ENCODE measurements at places on chromosomes 1 and 21.
A peak's percentile ranks its signal among the peaks of the same experiment; 100 is the strongest.

- no peak for DNase-seq
Measured at GRCh38 chr1:12177156-12177998, 10.6 kb downstream of the TNFRSF1B start.

- DNase-seq, result no peak
Measured at GRCh38 chr1:17617787-17618557, 78.5 kb downstream of the ARHGEF10L start.

GRCh38 chr21:45467221-45467779 is 62.3 kb downstream of the COL18A1 start:
- no peak for DNase-seq

- DNase-seq, result no peak
Measured at GRCh38 chr1:79692519-79692918, 686.0 kb upstream of the ADGRL4 start.

GRCh38 chr1:59682396-59683080 is 132.2 kb upstream of the HOOK1 start:
- DNase-seq, result no peak

DNA sequence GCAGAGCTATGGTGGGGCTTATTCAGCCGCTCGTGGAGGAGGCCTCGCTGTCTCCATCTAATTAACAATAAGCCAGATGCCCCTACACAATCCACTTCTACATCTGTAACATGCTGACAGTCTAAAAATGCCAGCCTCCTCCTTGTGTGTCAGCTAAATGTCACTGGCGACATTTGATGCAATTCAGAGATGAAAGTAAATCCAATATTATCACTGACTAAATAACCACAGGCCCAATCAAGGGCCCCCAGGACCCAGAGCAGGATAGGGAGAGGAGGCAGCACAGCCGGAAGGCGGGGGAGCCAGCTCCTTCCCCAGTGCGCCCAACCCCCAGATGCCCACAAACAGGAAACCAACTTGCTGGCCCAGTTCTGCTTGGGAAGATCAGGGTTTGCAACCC is 76.6 kb downstream of the DMRTA2 start:
- DNase-seq, result no peak

DNA sequence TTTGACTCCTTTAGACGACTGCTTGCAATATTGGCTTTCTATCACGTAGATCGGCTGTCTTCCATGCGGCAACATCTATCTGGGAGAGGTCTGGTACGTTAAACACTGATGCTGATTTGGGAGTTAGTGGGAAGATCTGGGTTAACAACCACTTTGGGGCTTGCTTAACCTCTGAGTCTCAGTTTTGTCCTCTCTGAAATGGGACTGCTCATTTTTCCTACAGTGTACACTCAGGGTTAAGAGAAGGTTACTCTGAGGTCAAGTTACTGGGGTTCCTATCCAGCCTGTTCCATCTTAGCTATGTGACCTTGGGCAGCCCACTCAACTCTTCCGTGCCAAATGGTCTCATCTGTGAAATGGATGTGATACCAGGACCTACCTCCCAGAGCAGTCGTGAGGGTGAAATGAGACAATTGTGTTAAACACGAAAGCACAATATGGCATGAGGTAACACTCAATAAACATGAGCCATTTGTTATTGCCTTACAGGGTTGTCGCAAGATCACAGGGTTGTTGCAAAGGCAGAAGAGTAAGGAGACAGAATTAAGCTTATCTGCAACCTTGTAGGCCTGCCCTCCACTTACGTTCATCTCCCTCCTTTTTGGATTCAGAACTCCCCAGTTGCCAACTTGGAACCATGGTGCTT is 5.6 kb downstream of the ABCA4 start:
- no peak for DNase-seq

GRCh38 chr1:36975642-36976041 is 58.7 kb downstream of the GRIK3 start:
- no peak for DNase-seq

GRCh38 chr1:60149251-60149650 is 75.7 kb upstream of the C1orf87 start:
- no peak for DNase-seq

DNA sequence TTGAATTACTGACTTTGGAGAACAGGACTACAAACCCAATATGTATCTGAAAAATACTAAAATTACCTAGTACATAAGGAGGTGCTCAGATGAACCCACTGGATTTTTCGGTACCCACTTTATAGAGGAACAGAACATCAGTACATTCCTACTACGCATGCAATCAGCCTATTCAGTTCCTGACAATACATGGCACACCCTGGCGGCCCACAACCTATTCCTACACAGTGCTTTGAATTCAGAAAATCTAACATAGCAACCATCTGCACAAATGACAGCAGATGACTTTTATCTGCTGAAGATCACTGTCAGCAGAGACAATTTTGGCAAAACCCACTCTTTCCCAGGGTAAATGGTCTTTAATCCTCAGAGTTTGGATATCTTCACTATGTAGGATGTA is 257.1 kb upstream of the GREM2 start:
- DNase-seq, result no peak

GRCh38 chr1:93328809-93329760 is 16.6 kb upstream of the DR1 start:
- DNase-seq, result no peak

DNA sequence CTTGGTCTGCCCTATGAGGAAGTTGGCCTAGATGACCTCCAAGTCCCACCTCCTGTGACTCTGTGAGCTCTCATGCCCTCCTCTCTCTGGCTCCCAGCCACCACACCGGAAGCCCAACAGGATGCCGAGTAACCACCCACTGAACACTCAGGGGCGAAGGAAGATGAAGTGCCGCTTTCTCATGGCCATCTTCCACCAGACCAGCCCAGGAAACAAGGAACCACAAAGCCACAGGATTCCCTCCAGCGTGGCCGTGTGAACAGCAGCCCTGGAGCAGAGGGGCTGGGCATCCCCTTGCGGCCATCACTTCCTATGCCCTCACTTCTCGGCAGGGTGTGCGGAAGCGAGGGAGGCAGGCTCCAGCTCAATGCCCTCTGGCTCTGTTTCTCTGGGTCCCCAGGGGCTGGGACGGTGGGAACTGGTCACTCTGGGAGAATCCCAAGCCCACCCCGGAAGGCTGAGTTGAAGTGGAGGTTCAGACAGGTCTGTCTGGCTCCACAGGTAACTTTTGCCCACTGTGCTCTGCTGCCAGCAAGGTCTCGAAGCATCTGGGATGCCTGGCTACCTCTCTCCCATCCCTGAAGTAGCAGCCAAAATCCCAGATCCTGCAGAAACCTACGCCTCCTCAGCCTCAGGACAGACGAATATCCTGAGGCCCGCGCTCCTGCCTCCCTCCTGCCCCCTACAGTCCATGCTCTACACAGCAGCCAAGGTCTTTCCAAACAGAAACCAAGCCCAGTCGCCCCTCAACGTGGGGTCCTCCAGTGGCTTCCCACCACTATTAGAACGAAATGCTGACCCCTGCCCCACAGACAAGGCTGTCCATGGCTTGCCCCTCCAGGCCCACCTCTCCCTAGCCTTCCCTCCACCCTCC is 44.2 kb upstream of the ECE1 start:
- DNase-seq, result peak; percentile 63

- no peak for DNase-seq
Measured at GRCh38 chr1:167191958-167192357, 28.7 kb upstream of the POU2F1 start.

- no peak for DNase-seq
Measured at GRCh38 chr1:197510691-197511378, 242.8 kb downstream of the CRB1 start.

DNA sequence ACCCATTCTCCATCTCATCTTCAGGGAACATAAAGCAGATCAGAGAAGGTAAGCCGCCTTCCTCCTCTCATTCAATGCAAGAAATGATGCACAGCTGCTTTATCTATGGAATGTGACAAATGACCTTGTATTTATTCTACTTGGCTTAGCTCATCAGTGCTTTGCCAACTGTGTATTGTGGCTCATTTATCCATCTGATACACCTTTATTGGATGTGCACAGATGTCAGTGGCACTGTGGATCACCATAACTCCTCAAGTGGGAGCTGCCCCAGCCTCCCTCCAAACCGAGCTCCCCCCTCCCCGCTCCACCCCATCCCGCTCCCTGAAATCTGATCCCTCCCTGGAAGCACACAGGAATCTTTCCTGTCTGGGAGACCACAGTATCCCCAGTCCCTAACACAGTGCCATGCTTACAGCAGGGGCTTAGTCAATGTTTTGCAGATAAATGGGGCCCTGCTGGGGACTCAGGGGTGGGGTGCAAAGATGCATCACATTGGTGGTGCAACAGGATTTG is 156.0 kb upstream of the RAB4A start:
- DNase-seq, result no peak
